ENCODE measurements at places on chromosomes 13 and 19.

DNA sequence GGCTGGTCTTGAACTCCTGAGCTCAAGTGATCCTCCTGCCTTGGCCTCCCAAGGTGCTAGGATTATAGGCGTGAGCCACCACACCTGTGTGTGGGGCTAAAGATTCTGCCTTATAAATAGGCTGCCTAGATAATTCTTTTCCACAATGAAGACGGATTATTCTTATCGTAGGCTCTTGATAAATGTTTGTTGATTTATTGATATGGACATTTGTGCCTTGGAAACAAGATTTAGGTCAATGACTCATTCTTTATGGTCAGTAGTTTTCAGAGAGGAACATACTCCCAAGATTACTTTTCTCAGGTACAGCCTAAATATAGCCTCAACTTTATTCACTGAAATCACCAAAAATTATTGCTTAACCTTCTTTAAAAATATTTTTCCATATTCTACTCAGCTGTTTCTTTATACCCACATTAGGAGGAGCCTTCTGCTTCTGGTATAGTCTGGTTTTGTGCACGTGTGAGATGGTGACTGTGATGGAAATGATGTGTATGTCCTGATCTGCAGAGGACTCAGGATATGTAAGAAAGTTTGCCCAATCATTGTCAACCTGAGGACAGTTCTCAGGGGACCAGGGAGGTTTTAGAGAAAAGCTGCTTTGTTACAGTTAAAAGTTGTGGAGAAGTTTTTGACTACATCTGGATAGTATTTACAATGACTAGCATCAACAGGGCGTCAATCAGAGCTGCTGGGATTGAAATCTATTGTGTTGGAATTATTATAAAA, 208.9 kb downstream of the DNAJC15 start:
- DNase-seq = no peak

- DNase-seq = no peak
Measured at GRCh38 chr13:28432816-28433560, 61.9 kb downstream of the FLT1 start.

DNA sequence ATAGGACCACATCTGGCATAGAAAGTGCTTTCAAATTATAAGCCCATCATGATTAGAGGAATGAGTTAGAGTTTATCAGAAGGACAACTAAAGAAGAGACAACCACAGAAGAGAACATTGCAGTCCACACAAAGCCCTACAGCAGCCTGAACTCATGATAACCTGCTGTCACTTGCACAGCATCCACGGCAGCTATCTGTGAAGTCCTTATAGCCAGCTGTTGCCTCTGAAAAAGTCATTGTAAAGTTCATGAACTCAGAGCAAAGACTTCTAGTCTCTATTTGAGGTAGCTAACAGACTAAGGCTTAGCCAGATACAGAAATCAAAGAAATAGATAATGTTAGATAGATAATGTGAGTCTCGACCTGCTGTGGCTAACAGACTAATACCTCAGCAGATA, 450.0 kb downstream of the KLF5 start:
- no peak for DNase-seq

- DNase-seq = peak; percentile 100
Measured at GRCh38 chr19:38850436-38850975, 720 bp upstream of the HNRNPL start.

- DNase-seq = no peak
Measured at GRCh38 chr13:23579896-23580683, 9.9 kb downstream of the TNFRSF19 start.

DNA sequence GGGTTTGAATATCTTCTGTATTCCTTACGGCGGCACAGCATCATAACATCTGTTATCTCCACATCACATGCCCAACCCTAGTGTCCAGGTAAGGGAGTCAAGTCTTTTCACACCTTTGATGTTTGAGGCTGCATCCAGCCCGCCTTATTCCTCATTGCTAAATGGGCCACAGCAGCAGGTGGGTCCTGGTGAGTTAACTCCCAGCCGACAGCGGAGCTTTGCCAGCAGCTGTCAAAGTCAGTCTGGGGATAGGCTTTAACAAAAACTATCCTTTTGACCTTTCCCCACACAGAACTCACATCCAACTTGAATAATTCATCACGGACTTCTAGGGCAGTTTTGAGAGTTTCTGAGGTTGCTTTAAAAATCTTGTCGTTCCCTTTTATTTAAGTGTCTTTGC, 235.1 kb downstream of the DLEU7 start:
- no peak for DNase-seq

- DNase-seq = no peak
Measured at GRCh38 chr19:54142166-54142780, 4.7 kb downstream of the CNOT3 start.
